Activated T-helper 1 cell treated with Interleukin-2 at 50 U/mL for 16 hours (primary cell): ENCODE measurements at places on chromosomes 5 and 9.

DNA sequence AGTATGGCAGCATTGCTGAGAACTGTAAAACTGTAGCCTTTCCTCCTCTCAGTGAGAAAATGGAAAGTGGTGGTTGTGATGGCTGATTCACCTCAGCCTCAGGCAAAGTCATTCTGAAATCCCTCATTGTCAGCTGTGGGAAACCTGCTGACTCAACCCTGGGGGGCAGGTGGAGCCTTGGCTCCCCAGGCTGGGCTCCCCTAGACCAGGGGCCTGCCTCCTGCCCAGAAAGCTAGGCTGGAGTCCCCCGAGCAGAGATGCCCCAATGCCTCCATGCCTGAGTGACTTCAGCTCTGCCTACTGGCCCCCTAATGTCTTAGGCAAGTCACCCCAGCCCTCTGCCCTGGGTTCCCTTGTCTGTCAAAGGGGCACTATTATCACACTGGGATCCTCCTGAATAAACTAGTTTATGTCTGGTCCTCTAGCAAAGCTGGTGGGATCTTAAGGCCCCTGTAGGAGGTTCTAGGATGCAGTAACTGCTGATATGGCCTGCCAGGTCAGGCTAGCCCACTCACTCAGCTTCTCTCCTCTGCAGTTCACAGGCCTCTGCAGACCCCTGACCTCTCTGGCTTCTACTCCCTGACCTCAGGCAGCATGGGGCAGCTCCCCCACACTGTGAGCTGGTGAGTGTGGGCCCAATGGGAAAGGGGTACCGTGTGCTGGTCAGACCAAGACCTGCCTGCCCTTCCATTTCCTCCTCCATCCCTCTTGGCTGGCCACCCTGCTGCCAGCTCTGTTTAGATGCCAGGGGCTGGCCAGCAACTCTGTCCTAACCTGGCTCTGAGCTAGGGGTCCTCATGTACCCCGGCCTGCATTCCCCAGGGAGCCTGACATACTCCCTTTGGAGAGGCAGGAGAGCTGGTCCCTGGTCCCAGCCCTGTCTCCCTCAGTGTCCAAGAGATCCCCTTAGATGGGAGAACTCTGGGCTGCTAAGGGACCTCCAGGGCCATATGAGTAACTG lies 24.2 kb downstream of the TCF7 start:
- DNase-seq, result no peak

DNA sequence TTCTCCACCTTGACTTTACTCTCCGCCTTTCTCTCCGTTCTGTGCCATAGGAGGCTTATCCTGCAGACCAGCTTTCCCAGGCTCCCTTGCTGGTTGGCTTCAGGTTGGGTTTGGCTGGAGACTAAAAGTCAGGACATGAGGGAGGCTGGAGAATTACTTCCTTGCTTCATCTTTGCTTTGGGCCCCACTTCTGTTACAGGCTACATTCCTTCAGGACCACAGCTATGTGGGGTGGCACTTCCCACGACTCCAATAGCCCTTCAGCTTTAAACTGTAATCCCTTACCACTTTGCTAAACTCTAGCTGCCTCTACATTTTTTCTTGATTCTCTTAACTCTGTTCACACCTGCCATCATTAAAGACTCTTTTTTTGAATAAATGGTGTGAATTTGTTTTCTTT lies 186.7 kb upstream of the NR4A3 start:
- DNase-seq, result no peak

DNA sequence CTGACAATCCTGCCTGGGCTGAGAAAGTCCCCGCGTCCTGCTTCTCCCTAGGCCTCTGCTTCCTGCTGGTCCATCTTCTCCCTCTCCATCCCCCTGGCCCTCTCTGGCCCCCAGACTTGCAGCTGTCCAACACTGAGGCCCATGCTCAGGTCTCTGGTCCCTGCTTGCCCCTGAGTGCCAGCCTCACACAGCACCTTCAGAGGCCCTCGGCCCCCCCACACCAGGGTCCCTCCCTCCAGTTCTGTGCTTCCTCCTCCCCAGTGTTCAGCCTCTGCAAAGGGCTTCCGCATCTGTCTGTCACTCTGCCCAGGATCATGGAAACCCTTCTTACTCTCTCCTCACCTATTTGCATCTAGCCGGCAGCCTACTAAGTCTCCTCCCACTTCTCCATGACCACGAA lies 62.4 kb upstream of the CTSL start:
- no peak for DNase-seq

DNA sequence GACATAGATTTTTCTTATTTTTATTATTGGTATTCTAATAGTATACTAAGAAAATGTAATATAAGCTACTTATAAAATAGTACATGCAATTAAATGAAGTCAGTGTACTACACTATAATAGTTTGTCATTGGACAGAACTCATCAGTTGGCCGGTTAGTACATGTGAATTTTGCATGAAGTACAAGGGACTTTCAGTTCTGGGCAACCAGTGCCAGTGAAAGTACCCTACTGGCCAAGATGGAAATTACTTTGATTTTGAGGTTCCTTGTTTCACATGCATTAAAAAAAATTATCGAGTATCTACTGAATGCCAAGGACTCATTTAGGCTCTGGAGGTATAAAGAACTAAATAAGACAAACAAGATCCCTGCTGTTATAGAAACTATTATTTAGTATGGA lies 213.4 kb upstream of the ELL2 start:
- DNase-seq, result no peak

DNA sequence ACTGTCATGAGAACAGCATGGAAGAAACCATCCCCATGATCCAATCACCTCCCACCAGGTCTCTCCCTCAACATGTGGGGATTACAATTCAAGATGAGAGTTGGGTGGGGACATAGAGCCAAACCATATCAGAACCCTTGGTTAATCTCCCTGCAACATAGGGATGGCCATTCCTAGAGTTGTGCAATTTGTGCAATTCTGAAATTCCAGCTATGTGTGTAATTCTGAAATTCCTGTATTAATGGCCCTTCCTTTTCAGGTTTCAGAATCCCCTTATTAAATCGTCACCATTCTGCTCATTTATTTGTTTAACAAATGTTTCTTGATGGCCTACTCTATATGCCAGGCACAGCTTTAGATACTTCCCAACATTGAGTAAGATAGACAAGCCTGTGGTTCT lies 282.6 kb downstream of the SMARCA2 start:
- no peak for DNase-seq

DNA sequence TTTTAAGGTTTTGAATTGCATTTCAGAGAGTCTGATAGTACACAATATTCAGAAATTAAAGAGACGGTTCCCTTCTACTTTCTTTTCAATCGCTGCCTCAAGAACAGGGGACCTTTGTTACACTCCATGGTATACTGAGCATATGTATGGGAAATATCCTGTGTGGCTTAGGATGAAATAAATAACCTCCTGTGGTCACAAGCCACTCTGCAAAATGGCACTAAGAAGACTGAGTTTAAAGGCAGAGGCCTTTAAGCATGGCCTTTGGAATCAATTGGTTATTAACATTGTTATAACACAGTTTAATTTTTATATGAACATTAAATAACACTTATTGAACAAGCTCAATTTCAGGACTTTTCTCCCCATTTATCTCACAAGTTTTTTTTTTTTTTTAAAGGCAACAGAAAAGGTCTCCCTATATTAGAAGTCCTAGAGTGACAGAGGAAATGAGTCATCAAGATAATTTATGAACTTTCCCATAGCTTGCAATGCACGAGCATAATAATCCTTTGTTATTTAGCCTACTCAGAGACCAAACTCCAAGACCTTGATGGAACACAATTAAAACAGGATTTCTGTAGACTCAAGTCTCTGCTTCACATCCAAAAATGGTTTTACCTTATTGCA lies 341.9 kb downstream of the TMEM167A start:
- no peak for DNase-seq

GRCh38 chr5:119071561-119071995 lies 691 bp downstream of the DMXL1 start:
- DNase-seq, result no peak

DNA sequence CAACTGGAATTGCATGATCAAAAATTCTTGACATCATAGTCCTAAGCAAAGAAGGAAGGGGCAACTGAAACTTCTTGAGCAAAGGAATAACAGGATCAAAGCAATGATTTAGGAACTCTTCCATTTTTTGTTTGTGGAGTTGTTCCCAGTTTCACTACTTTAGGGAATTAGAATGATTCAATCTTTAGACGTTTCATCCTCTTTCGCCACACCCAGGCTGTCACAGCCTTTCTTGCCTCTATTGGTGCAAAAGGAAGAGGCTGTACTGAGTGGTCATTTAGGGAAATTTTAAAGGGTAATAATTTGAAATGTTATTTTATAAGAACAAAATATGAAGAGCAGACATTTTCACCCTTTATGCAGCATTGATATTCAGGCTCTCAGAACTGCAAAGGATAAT lies 1026.0 kb upstream of the ARRDC3 start:
- no peak for DNase-seq

GRCh38 chr9:14021871-14022525 lies 291.9 kb downstream of the NFIB start:
- DNase-seq, result no peak
